ENCODE measurements at places on chromosomes 3 and 15.

DNA sequence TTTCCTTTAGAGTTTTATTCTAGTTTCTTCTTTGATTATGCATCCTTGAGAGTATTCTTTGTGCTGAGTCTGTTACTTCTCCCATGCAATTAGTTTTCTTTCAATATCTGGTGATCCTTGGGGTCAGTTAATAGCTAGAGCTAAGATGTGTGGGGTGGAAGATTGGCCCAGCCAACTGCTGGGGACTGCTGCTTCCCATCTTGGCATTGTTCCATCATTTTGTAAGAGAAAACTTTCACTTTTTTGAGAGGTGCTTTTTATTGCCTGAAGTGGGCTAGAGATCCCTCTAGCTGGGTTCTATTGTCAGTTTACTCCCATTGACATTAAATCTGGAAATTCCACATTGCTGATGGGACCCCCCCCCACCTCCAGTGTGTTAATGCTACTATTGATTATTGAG is 15.4 kb downstream of the BCL2L10 start:
- no peak for DNase-seq

DNA sequence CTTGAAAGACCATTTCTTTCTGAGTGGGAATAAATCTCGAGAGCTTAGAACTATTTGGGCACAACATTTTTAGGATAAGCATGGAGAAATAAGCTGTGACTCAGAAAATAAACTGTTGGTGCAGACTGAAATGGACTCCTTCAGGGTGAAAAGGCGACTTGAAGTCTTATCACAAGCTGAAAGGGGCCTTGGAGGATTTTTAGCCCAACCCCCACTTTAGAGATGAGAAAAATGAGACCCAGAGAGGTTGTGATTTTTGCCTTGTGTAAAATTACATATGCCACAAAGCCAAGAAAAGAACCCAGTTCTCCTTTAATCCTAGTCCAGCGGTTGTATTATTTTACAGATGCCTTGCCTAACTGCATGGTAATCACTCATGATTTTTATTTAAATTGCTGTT is 1.5 kb downstream of the ATP1B3 start:
- no peak for DNase-seq

DNA sequence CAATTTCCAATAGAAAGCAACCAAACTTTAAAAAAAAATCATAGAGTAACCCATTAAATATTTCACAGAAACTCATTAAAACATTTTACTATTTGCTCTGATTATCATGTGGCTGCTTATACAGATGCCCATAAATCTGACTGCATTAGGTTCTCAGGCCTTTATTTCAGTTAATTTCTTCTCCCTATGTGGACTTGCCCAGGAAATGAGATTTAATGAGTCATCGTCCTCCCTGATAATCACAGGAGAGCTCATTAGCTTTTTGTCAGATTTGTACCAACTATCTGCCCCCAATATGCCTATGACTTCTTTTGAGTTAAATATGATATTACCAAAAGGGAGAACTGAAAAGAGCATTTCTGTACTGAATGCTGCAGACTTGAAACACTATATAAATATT is 168.0 kb downstream of the FOXB1 start:
- DNase-seq: no peak

DNA sequence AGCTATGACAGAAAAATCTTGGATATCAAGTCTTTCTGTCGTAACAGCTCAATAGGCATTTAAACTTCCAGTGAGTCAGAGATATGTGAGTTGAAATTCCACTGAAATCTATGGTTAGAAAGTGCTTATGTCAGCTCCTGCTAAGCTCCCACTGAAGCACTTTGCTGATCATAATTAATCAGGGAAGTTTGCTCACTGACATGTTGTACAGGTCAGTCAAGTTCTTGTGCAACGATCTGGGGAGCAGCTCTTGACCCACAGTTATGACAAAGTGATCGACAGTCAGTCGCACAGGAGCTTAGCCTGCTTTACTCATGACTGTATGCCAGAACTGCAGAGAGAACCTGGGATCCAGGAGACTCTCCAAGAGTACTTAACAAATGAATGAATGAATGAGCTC is 453.5 kb downstream of the SOX2 start:
- DNase-seq: no peak

DNA sequence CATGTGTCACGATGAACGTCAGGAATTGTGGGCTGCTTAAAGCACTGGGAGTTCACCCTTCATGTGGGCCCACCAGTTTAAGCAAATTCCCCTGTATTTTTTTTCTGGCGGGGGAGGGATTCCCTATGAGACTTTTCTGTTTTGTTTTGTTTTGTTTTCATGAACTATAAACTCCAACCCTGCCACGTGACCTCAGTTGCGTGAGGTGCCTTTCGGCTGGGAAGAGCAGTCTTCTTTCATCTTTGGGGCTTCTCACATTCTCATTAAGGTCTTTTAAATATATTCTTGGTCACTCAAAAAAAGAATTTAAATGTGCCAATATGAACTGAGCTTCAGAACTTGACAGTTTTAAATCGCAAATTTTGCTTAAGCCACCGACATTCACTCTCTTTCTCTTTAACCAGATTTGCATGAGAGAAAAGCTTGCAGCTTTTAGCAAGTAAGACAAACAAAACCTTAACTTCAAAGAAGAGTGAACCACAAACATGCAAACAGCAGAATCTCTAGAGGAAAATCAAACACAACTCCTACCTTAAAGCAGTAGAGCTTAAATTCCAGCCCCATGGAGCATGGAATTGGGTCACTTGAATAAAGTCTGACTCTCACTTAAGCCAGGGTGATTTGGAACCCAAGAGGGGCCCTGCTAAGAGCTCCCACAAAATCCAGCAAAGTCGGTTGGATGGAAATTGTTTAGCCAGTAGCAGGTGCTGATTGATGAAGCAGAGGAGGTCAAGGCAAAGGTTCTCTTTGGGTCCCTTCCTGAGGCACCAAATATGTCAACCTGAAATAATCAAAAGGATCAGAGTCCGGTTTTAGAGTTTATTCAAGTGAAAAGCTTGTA is 699.8 kb upstream of the GBE1 start:
- no peak for DNase-seq

GRCh38 chr15:32899126-32899596 is 181.4 kb downstream of the GREM1 start:
- no peak for DNase-seq

DNA sequence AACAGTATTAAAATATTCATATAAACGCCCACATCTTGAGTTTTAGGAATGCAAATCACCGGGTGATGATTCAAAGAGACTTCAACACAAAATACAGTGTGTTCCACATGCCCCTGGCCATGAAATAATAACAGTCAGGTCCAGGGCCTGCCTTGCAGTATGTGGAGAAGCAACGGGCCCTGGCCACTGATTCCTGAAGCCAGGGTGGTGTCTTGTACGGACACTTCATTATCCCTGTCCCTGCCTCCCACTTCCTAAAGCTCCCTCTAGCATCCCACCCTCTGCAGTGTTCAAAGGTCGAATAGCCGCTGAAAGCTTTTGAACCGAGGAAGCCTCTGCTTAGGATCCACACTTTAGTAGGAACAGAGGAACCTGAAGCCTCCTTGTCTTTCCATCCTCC is 50.4 kb upstream of the PCSK6 start:
- no peak for DNase-seq

GRCh38 chr15:77798151-77798835 is 165.6 kb upstream of the LINGO1 start:
- DNase-seq: no peak

- no peak for DNase-seq
These were observed 23.8 kb downstream of the MTMR14 start for GRCh38 chr3:9673082-9673481.

DNA sequence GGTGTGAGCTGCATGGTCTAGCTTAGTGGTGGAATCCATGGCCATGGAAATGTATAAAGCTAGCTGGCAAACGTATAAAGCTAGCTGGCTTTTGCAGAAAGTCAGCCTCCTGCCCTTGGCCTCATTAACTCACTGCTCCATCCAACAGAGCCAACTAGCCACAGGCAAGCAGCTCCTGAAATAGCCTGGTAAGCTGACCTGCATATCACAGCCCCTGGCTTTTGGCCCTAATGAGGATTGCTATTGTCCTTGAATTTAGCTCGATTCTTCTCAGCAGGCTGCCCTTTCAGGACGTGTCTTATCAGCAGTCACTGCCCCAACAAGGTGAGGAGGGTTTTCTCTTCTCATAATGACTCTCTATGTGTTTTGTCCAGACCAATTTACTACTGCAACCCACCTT is 446.8 kb downstream of the WDR72 start:
- DNase-seq: no peak

GRCh38 chr15:67977414-67978089 is 76.6 kb upstream of the PIAS1 start:
- DNase-seq: no peak

DNA sequence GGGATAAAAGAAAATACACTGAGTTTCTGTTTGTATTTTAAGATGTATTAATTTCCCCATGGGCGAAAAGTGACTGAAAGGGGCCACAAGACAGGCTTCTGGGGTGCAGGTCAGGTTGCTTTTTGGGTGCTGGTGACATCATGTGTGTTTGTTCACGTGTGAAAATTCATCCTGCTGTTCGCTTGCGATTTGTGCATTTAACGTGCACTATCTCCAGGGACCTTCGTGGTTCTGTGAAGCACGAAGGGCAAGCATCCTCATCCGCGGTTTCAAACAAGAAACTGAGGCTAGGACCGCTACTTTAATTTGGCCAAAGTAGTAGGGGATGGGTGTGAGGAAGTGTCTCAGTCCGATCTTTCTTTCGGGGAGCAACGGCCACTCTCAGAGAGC is 1.6 kb upstream of the SMAD6 start:
- DNase-seq: no peak

DNA sequence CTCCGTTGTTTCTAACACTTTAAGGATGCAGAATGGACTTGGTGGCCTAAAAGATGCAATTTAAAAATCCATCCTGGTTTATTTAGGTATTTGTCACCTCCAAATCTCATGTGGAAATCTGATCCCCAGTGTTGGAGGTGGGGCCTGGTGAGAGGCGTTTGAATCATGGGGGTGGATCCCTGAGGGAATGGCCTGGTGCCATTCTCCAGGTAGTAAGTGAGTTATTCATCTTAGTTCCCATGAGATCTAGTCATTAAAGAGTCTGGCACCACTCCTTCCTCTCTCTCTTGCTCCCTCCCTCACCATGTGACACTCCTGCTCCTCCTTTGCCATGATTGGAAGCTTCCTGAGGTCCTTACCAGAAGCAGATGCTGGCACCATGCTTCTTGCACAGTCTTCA is 339.1 kb downstream of the NTRK3 start:
- no peak for DNase-seq

DNA sequence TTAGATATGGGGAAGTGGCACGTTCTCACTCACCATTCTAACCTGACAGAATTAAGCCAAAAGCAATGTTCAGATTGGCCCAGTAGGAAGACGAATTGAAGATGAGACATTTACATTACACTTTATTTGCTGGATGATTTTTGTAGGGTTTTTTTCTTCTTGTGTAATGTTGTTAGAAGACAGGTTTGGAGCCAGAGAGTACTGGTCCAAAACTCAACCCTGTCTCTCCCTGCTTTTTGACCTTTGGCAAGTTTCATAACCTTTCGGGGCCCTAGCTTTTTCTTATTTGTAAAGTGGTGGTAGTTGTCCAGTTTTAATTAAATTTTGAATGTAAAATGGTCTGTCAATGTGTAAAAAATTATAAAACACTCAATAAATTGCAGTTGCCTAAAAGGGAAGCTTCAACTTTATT is 29.5 kb downstream of the PDE8A start:
- DNase-seq: no peak

DNA sequence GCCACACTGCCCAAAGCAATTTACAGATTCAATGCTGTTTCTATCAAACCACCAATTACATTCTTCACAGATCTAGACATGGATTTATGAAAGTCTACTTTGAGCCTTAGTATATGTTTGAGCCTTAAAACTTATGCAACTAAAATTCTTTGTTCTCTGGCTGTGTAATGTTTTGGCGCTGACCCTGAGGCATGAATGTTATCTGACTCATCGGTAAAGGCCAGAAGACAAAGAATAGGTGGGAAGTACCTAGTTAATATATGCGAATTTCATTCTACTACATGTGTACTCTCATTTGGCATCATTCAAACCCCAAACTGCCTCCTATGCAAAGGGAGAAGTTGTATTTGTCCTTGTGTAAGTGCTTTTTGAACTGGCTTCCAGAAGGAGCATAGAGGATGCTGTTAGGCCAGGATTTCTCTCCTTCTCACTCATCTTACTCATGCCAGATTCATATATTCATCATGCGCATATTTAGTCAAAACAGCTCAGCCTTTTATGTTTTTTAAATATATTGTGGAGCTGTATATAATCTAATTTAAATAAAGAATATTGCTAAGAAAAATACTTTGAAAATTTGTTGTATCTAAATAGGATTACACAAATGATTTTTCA is 204.2 kb downstream of the NFKBIZ start:
- DNase-seq: no peak

DNA sequence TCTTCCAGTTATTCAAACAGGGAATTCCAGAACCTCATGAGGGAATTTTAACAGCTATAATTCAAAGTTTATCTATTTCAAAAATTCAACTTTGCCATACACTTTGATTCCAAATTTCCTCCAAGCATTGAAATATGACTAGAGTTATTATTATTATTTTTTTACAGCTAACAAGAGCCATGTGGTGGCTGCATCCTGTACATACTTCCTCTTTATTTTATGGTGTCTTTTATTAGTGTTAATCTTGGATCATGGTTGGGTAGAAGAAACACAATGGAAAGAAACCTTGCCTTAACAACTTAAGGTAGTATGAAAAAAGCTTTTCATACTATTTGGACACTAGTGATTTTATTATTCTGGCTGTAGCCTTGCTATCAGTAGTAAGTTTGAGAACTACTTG is 52.7 kb downstream of the TFG start:
- DNase-seq: no peak

DNA sequence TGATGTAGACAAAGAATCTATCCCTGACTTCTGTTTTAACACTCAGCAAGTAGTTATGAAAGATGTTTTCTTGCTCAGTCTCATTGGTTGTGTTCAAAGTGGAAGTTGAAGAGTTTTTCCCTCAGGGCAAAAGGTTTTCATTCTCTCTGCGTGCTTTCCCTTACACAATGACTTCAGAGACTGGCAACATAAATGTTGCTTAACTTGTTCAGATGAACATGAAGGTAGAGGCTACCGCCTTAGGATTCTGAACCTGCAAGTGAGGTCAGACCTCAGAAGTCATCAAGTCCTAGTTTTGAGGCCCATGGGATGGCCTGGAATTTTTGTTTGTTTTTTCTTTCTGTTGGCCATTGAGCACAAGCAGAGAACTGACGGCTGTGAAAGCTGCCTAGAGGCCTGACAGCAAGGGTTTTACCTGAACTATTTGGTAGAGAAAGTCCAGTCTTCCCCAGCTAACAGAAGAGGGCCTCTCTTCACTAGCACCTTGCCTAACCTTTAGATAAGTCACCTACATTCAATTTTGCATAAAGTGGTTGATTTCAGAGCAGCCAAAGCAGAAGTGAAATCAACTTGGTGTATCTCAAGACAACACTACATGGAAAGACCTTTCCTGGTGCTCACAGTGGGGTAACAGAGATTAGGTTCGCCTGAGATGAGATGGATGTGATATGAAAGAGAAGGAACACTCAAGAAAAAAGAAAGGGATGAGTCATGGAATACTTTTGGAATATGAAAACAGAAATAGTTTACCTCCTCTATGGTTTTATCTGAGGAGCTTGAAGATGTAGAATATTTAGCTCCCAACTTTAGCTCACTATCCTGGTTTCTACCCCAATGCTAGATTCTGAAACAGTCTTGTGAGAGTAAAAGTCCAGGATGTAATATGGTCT is 53.6 kb upstream of the AP4E1 start:
- DNase-seq: no peak

GRCh38 chr3:195821403-195822130 is 9.8 kb upstream of the MUC4 start:
- no peak for DNase-seq

- DNase-seq: no peak
These were observed 30.5 kb downstream of the GYG1 start for GRCh38 chr3:149021830-149022229.

Data from endothelial cell (in vitro differentiated cells).